ENCODE measurements at places on chromosomes 2 and 18. TPM values are rescaled to one million over a fixed set of nuclear protein-coding genes. Genes with fewer than 3 reads are reported as not detected.
A peak's percentile ranks its signal among the peaks of the same experiment; 100 is the strongest.

Gene FEV
- not detected for polyA plus RNA-seq

GRCh38 chr2:231391981-231392380 is 3.5 kb upstream of the B3GNT7 start:
- DNase-seq: peak; percentile 85

Gene BCL2
- polyA plus RNA-seq: 5.1 TPM

DNA sequence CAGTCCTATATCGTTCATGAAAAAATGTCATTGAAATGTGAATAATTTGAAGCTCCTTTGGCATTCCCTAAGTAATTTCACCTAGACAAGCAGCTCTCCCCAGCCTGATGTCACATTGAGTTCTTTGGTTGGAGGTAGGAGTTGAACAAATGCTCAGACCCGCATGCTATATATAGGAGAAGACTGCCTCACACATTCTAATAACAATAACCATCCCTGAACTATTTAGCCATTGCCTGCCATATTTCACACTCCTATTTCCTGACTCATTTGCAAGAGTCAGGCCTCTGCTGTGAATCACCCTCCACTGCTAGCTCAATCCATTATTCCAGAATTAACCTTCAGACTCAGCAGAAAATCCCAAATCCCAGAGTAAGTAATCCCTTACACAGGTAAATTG is 256.6 kb upstream of the ACVR2A start:
- DNase-seq: no peak

Gene RNASEH1
- 26.6 TPM for polyA plus RNA-seq

Gene RAB17
- not detected for polyA plus RNA-seq

GRCh38 chr2:142757111-142757510 is 120.4 kb upstream of the KYNU start:
- DNase-seq: no peak

Data from immature natural killer cell (primary cell).